Ureter (tissue), 1 donor: ENCODE measurements at places on chromosomes 6 and 20.

DNA sequence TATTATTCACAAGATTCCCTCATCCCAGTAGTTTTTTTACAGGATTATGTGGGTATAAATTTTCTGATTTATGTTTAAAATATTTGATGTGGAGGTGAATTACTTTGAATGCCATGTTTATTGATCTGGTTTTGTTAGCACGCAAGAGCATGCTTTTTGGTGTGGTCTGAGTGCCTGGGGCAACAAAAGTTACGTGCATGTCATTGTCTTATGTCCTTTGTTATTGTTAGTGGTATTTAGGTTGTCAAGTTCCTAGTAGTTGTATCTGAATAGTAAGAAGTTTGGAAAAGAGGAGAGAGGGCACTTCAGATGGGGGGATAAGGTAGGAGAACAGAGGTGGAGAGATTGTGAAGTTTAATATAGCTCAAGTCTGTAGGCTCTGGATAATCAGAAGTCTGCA is 95.0 kb downstream of the ATRN start:
- DNase-seq: no peak

- no peak for DNase-seq
Observed at GRCh38 chr20:61536671-61537070, 284.6 kb downstream of the CDH4 start.

DNA sequence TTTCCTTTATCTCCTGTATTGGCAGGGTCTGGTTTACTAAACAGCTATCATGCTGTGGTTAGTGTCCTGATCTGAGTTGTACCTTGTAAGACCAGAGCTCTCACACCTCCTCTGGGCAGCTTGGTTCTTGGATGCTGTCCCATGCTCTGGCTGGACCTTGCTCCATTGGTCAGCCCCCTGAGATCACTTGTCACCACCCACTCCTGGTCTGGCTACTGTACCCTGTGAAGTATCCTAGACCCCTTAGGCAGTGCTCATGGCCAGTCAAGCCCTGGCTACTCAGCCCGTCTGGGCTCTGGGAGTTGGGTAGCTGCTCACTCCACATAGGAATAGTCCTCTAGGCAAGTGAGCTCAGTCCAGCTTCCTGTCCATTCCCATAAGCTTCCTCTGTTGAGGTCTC is 31.1 kb downstream of the ADGRF4 start:
- DNase-seq: no peak

- no peak for DNase-seq
Observed at GRCh38 chr20:20820104-20820503, 107.7 kb upstream of the RALGAPA2 start.

DNA sequence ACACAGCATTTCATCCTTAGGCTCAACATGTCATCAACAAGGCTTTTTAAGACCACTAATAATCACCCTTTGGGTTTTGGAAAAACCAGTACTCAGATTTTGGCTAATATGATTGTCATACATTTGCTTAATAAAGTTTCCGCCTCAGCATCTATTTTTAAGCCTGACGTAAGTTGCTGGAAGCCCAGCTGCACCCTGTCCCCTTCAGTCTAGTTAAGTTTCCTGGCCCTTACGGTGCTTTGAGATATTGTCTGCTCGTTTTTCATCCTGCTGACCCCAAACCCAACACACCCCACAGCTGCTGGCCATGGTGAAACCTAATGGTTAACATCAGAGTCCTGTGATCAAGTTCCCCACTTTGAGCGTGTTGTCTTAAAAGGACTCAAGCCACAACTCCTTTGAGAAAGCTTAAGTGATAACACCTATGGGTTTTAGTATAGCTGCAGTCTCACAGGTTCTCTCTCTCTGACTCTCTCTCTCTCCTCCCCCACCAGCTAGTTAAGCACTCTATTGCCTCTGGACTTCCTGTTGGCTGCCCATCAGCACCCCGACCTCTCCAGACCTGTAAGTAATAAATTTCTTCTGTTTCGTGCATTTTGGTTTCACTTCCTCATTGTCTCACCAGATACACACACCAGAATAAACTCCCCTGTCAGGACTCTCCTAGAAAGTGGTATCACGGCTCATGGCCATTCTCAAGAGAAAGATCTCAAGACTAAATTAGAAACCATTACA is 802.0 kb downstream of the C6orf118 start:
- DNase-seq: no peak

- DNase-seq: no peak
Observed at GRCh38 chr6:142870787-142871415, 74.1 kb downstream of the HIVEP2 start.

- no peak for DNase-seq
Observed at GRCh38 chr6:130975325-130975724, 87.7 kb downstream of the EPB41L2 start.

DNA sequence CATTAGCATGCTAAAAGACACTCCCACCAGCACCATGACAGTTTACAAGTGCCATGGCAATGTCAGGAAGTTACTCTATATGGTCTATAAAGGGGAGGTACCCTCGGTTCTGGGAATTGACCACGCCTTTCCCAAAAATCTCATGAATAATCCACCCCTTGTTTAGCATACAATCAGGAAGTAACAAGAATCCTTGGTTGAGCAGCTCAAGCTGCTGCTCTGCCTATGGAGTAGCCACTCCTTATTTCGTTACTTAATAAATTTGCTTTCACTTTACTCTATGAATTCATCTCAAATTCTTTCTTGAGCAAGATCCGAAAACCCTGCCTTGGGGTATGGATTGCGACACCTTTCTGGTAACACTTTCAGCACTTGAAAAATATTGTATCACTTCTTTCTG is 243.0 kb downstream of the BMP2 start:
- no peak for DNase-seq

GRCh38 chr6:6984585-6985366 is 123.0 kb upstream of the RREB1 start:
- DNase-seq: no peak

DNA sequence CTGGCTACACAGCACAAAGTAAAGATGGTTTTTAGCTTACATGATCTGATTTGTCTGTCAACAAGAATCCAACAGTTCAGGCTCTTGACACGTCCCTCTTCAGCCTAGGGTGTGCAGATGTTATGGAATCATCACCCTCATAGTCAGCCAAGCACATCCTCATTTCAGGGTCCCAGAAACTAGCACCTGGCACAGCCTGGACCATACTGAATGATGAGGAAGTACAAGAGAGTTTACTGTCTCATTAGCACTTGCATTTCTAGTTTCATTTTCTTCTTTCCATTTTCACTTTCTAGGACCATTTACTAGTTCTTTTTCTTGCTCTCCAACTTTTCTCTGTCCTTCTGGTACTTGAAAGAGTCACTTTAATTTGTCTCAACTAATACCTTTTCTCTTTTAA is 6.5 kb downstream of the RIPOR2 start:
- DNase-seq: no peak

DNA sequence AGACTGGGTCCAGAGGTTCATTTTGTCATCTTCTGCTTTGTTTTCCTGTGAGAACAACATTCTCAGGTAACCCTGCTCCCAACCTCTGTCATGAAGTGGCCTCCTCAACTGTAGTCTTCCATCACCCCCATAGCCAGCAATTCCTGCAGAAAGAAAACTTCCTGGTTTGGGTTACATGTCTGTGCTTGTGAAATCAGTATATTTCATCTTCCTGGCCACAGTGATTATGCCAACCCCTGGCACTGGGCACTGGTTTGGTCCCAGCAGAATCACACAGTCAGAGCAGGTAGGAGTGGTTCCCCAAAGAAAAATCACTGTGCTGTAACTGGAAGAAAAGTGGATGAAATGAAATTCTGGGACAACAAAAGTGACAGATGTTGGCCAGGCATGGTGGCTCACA is 52.5 kb downstream of the CRYBG1 start:
- DNase-seq: peak; percentile 58

- DNase-seq: no peak
Observed at GRCh38 chr6:167807200-167807599, 19.5 kb upstream of the AFDN start.

DNA sequence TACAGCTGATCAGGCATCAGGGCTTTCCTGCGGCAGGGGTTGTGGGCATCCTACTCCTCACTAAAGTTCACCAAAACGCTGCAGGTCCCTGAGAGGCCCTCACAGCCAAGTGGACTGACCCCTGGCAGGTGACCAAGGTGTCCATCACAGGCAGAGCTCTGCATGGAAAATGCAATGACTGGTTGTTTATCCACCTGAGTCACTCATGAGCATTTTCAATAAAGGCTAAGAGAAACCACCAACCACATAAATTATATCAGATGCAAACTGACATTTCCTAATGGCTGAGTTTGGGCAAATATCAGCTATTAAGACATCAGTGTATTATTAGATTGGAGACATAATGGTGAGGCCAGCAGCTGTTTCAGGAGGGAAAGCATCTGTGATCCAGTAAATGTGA is 152.7 kb upstream of the SYNDIG1 start:
- no peak for DNase-seq

GRCh38 chr6:39370390-39370789 is 47.9 kb upstream of the KCNK16 start:
- no peak for DNase-seq

- peak; percentile 36 for DNase-seq
Observed at GRCh38 chr6:3617681-3618311, 133.7 kb downstream of the PXDC1 start.

GRCh38 chr6:101879782-101880181 is 486.3 kb downstream of the GRIK2 start:
- no peak for DNase-seq

GRCh38 chr6:157106487-157106886 is 216.8 kb downstream of the TMEM242 start:
- DNase-seq: no peak

DNA sequence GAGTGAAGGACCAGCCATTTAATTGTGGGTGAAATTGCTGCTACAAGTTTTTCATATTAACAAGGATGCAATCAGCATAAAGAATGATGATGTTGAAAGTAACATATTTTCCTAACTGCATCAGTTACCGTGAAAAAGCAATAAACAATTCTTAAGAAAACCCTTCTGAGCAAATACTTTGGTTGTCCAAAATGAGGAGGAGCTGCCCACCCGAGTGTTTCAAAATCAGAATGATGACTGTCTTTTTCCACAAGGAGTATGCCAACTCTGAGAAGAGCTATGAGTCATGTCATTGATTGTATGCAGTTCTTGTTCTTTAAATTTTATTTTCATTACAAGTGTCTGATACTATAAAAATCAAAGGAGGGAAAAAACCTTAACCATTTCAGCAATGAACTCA is 470.5 kb downstream of the COL12A1 start:
- DNase-seq: no peak

DNA sequence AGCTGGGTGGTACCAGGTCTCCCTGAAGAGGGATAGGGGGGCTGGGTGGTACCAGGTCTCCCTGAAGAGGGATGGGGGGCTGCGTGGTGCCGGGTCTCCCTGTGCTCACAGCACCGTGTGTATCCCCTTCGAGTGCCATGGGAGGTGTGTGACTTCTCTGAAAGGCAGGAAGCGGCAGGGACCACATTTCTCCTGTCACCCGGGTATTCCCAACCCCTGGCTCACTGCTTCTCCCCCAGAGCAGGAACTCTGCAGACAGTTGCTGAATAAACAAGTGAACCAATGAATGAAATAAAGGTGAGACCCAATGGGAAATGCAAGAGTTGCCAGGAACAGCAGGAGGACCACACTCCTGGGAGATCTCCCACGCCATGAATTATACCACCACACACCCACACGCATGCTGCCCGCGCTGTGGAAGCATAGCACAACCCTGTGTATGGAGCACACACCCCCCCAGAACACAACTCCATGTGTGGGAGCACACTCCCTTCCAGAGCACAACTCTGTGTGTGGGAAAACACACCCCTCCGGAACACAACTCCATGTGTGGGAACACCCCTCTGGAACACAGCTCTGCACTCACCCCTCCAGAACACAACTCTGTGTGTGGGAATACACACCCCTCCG is 50.7 kb downstream of the RNASET2 start:
- DNase-seq: no peak

DNA sequence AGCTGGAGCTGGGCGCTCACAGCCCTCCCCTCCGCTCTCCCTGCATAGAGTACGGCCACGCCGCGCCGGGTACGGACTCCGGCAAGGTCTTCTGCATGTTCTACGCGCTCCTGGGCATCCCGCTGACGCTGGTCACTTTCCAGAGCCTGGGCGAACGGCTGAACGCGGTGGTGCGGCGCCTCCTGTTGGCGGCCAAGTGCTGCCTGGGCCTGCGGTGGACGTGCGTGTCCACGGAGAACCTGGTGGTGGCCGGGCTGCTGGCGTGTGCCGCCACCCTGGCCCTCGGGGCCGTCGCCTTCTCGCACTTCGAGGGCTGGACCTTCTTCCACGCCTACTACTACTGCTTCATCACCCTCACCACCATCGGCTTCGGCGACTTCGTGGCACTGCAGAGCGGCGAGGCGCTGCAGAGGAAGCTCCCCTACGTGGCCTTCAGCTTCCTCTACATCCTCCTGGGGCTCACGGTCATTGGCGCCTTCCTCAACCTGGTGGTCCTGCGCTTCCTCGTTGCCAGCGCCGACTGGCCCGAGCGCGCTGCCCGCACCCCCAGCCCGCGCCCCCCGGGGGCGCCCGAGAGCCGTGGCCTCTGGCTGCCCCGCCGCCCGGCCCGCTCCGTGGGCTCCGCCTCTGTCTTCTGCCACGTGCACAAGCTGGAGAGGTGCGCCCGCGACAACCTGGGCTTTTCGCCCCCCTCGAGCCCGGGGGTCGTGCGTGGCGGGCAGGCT is 4.6 kb downstream of the KCNK15 start:
- no peak for DNase-seq

GRCh38 chr6:4774715-4775493 is 1.3 kb upstream of the CDYL start:
- peak; percentile 54 for DNase-seq

DNA sequence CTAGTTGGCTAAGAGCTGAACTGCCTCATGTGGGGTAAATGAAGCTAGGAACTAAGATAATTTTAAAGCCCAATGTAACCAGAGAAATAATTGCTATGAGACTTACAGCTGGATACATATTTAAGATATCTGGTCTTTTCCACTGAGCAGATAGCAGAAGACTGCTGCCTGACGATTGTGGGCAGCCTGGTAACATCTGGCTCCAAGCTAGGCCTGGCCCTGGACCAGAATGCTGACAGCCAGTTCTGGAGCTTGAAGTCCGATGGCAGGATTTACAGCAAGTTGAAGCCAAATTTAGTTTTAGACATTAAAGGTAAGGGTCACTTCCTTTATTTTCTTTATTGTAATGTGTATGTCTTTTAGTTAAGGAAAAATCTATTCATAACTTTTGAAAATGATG is 65.7 kb downstream of the RTN4IP1 start:
- DNase-seq: no peak

DNA sequence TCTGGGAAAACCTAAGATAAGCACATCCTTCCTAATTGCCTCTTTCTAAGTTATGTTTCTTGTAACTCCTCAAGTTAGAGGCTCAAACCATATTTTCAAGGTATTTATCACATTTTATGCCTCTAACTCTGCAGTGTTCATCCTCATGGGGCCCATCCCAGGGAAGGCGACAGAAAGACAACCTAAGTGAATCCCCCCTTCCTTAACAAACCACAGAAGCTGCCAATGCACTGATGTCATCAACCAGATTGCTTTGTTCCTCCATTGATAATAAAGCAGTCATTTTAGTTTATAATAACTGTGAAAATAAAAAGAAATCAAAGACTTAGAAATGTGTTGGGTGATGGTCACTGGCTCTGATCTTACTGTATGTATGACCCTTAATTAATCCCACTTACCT is 119.5 kb upstream of the TCF21 start:
- no peak for DNase-seq

- no peak for DNase-seq
Observed at GRCh38 chr6:1658212-1659005, 48.7 kb downstream of the FOXC1 start.
